ENCODE measurements at places on chromosomes 2 and 18. TPM values are rescaled to one million over a fixed set of nuclear protein-coding genes. Genes with fewer than 3 reads are reported as not detected.

Gene CHRNA1
- total RNA-seq, result not detected

GRCh38 chr2:236956641-236957040 is 129.0 kb upstream of the COPS8 start:
- DNase-seq, result no peak

GRCh38 chr2:36615222-36615621 is 17.3 kb upstream of the FEZ2 start:
- no peak for DNase-seq

DNA sequence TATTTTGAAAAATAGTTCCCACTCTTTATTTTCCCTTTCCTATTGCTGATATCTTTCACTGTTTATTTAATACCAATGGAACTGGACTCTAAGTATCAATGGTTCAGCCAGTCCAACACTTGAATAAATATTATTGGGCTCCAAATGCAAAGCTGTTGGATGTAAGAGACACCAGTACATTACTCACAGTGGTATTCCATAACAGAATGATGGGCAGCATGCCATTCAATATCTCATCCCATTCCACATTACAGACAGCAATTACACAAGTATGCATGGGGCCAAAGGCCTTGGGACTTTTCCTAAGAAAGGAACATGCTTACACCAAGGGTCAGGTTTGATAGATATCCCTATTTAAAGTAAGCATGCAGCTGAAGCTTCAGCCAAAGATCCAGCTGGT is 231.9 kb downstream of the RND3 start:
- no peak for DNase-seq

- DNase-seq, result no peak
Observed at GRCh38 chr2:24708537-24709152, 84.5 kb downstream of the PTRHD1 start.

- no peak for DNase-seq
Observed at GRCh38 chr2:221334481-221335218, 237.5 kb downstream of the EPHA4 start.

DNA sequence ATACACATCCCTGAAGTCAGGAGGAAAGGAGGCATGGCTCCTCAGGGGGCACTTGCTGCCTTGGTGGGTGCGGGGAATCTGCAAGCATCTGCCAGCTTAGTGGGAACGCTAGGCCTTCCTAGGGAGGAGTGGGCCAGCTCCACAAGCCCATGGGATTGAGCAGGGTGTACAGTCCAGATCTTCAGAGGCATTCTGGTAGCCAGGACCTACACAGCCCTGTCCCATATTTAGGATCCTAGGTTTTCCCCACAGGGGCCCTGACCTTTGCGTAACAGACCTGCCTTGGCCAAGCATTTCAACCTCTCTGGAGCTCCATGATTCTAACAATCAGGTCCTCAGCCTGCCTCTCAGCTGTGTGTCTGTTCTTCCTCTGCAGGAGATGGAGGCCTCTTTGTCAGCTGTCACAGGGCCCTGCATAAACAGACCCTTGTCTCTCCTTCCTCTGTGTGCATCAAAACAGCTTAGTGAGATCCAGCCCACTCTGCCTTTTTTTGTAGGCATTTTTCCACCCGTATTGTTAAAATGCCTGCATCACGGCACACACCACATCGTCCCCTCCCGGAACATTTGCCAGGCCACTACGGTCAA is 140.2 kb upstream of the NDUFV2 start:
- no peak for DNase-seq

Gene AGXT
- total RNA-seq, result not detected

Gene HOXD3
- not detected for total RNA-seq

DNA sequence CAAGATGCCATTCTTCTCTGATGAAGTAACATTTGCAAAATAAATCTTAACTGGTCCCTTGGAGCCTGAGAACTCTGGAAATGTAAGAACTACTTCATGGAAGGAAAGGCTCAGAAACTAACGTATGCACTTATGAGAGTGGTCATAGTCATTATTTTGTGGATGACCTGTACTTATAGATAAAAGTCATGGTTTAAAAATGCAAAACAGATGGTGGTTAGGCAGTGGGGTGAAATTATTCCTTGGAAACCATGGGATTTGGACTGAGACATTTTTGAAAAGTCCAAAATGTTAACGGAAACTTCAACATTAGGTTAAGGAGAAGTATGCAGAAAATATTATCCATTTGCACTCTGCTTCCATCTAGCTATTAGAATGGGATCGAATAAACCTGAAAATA is 223.0 kb downstream of the ICOS start:
- no peak for DNase-seq

Gene GRHL1
- total RNA-seq, result 1.3 TPM

GRCh38 chr18:75474332-75474731 is 46.8 kb upstream of the SMIM21 start:
- DNase-seq, result no peak

- peak; percentile 69 for DNase-seq
Observed at GRCh38 chr18:24964216-24964615, 387.8 kb downstream of the ZNF521 start.

DNA sequence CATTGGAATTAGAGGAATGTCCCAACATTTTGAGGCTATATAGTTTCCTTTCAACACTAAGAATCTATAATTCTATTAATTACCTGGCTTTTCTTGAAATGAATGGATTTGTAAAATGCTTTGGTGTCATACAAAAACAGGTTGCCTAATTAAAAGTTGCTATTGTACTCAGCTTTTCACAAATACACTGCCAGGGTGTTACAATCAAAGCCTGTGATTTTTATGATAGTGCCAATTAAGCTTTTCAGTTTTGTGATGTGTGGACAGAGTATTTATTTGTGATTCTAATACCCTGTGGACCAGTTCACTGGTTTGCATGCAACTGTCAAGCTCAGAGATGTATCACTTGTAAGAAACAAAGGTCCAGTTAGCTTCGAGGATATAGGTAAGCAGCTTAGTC is 71.8 kb downstream of the NAB1 start:
- no peak for DNase-seq

GRCh38 chr18:21489119-21489750 is 111.3 kb downstream of the ESCO1 start:
- DNase-seq, result peak; percentile 90

Gene POTEJ
- not detected for total RNA-seq

Gene SCG2
- not detected for total RNA-seq

DNA sequence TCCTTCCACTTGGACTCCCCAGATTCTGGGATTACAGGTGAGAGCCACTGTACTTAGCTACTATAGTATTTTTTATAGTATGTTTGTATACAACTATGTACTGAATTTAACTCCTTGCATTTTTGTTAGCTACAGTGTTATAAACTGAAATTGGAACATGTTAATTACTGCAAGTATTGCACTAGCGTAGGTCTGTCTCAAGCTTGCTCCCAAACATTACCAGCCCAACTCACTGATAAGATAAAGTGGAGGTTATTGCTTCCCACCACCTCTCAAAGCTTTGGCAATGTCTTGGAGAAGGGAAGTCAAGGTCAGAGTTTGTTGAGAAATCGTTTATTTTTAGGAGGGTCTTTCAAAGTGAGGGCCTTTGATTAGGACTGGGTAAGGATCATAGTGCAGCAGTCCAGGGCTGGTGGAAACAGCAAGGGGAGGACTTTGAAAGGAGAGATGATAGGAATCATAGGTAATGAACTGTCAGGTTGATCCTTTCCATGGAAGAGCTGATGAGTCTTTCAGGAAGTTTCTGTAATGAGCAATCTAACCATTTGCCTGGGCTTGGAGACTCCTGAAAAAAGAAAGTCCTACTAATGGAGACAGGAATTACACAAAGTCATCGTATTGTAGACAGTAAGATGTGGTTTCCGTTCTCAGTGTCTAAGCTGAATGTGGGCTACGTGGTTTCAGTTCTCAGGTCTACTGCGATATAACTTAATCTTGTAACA is 257.1 kb downstream of the MYO3B start:
- DNase-seq, result no peak

DNA sequence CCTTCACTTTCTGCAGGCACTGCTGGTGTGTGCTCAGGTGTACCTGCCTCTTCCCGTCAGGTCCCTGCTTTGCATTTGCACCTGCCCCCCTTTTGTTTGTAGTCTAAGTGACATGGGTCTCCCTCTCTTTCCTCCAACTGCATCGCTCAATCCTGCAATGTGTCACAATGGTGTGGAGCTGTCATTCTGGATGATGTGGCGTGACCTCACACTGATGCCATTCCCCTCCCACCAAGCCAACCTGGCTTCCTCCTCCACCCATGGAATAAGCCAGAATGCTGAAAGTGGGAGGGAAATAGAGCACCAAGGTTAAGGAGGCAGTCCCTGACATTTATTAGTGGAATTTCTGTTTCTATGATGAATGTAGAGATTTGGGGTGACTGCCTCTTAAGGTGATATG is 156.7 kb downstream of the ZBTB7C start:
- DNase-seq, result no peak

- DNase-seq, result no peak
Observed at GRCh38 chr2:131067465-131068125, 25.7 kb downstream of the FAM168B start.

Gene TFCP2L1
- not detected for total RNA-seq

Gene ANKRD36
- 84.2 TPM for total RNA-seq

Gene NT5DC4
- not detected for total RNA-seq

Gene STON1
- 0.63 TPM for total RNA-seq

DNA sequence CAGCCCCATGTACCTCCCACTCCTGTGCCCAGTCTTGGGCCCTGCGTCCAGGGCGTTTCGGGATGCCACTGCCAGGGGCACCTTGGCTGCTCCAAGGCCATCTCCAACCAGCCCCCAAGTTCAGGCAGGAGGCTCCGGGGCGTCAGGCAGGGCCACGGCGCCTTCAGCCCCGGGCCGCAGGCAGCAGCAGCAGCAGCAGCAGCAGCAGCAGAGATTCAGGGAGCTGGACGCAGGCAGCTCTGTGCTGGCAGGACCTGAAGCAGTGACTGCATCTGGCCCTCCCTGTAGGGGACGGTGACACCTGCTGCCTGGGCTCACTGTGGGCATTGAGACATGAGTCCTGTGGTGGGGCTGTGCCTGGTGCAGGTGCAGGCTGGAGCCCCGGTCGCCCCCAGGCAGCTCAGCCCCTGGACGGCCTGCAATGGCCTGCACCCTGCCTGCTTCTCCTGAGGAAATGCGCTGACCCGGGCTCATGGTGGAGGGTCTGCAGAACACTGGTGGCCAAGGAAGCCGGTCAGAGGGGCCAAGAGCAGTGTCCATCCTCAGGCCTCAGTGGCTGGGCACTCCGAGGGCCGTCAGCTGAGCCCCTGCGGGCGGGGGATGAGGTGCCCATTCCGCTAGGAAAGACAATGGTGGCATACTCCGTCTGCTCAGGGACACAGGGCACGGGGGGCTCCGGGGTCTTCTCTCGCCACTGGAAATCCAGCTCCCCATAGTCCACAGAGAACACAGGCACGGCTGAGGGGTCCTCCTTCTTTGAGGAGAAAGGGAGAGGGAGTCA is 8.0 kb downstream of the PDCD1 start:
- no peak for DNase-seq

Gene PLA2R1
- not detected for total RNA-seq

Gene PPP1R7
- 39.5 TPM for total RNA-seq

GRCh38 chr2:118118479-118118878 is 30.2 kb downstream of the INSIG2 start:
- no peak for DNase-seq

Gene HTR2B
- not detected for total RNA-seq

Gene UCN
- 2.5 TPM for total RNA-seq

- DNase-seq, result no peak
Observed at GRCh38 chr2:172089005-172089504, 3.7 kb downstream of the DLX1 start.

DNA sequence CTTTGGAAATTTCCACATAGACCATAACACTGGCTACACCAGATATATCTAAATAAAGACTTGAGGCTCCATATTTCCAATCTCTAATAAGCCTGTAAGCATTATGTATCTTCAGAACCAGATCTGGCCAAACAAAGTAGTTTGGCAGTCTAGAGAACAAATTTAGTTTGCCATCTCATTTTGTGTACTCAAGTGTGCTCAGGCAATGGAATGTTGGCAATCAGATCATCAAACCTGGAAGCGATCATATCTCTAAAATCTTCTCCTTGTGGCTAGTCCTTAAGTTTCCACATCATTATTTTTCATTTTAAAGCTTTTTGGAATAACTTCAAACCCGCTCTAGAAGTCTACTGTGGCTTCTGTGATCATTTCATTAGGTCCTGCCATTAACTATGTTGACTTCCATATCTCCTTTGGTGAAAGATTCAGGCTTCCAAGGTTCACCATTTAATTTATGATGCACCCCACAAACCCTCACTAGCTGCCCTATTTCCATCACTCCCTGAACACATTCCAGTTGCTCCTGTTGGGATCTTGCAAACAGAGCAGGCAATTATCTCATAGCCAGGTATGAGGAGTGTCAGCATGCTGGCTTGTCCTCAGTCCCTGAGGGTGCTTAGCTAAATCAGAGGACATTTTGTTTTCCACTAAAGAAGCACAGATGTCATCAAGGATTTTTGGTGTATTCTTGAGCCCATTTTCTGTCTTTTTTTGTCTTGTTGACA is 46.2 kb downstream of the WDR75 start:
- no peak for DNase-seq

Gene LNPK
- 17.1 TPM for total RNA-seq

DNA sequence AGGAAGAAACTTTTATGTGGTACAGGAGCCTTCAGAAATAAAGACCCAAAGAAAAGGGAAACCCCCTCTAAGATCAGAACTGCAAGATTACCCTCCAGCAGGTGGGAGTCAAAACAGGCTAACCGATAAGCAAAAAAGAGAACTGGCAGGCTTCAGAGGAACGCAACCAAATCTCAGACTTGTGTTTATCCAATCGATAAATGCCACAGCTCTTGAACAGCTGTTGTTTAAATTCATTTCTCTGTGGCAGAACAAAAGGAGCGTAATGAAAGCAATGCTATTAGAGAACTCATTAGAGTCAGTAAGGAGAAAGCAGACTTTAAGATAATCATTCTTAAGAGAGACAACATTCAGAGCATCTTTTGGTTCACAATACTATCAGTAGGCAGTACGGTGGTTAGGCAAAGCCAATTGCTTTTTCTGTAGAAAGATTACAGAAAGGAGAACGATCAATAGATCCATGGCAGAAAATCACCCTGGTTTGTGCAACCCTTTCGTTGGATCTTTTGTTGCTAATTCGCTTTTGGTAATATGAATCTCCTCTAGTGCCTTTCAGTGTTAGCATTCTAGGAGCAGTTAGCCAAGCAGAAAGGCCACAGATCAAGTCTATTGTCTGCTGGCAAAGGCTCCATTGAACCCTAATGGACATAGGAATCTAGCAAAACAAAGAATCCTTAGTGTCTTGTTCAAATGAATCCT is 476.4 kb upstream of the CHST9 start:
- no peak for DNase-seq

- peak; percentile 46 for DNase-seq
Observed at GRCh38 chr2:226792155-226792881, 7.3 kb downstream of the IRS1 start.

GRCh38 chr2:106138543-106139237 is 55.4 kb downstream of the UXS1 start:
- no peak for DNase-seq

- no peak for DNase-seq
Observed at GRCh38 chr2:127069003-127069402, 38.0 kb downstream of the BIN1 start.

Gene TMEM247
- not detected for total RNA-seq

DNA sequence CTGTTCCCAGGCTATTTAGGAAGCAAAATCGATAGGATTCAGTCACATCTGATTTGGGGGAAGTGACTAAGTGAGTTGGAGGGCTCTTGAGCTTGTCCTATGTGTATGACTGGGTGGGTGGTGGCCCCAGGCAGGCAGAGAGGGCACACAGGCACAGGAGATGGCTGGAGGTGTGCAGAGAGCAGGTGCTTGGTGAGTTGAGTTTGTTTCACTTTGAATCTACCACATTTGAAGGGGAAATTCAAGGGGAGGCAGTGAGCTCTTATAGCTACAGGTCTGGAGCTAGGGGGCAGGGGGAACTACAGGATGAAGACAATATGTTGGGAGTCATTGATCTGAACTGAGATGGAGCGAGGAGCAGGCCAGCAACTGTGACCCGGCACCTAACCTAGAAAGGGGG is 42.5 kb upstream of the TMEM200C start:
- DNase-seq, result no peak
